ENCODE measurements at places on chromosomes 2 and 18. TPM values are rescaled to one million over a fixed set of nuclear protein-coding genes. Genes with fewer than 3 reads are reported as not detected.

Gene TRIB2
- 29.1 TPM for total RNA-seq

Gene SERPINB11
- total RNA-seq: not detected

Gene COL3A1
- 371 TPM for total RNA-seq

Gene IL18R1
- 6.2 TPM for total RNA-seq

Gene REEP1
- total RNA-seq: 21.2 TPM

Gene LRPPRC
- 60.7 TPM for total RNA-seq

Gene LCT
- not detected for total RNA-seq

Gene ERBB4
- 0.43 TPM for total RNA-seq

GRCh38 chr2:149473521-149473920 is 114.1 kb downstream of the MMADHC start:
- DNase-seq: no peak

GRCh38 chr2:203873921-203874631 is 6.5 kb downstream of the CTLA4 start:
- no peak for DNase-seq

- no peak for DNase-seq
Observed at GRCh38 chr18:22691946-22692710, 241.0 kb upstream of the RBBP8 start.

- DNase-seq: no peak
Observed at GRCh38 chr2:165508927-165509326, 39.4 kb downstream of the CSRNP3 start.

DNA sequence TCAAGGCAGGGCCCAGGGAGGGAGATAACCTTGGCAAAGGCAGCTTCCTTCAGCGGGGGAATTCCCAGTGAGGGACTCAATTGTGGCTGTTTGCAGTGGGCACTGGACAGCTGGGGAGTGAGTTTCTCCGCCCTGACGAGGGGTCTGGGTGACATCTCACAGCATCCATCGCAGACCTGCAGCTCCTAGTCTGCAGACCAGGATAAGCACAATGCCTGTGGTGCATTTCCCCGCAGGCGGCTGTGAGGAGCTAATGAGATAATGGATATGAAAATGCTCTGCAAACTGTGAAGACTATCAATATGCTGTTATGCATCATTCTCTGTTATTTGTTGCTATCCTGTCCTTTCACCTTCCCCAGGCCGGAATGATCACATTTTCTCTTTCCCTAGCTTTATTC is 30.0 kb upstream of the CYP1B1 start:
- no peak for DNase-seq

GRCh38 chr18:58792086-58792485 is 72.6 kb upstream of the ZNF532 start:
- no peak for DNase-seq

DNA sequence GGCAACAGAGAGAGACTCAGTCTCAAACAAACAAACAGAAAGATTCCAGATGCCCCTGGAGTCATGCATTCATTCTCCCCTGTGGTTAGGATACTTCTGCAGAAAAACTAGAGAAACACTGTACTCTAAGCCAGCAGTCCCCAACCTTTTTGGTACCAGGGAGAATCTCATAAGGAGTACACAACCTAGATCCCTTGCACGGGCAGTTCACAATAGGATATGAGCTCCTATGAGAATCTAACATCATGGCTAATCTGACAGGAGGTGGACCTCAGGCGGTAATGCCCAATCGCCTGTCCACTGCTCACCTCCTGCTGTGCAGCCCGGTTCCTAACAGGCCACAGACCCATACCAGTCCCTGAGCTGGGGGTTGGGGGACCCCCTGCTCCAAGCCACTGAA is 18.3 kb downstream of the PSME4 start:
- DNase-seq: no peak

GRCh38 chr2:213834746-213835145 is 550.5 kb downstream of the SPAG16 start:
- no peak for DNase-seq

DNA sequence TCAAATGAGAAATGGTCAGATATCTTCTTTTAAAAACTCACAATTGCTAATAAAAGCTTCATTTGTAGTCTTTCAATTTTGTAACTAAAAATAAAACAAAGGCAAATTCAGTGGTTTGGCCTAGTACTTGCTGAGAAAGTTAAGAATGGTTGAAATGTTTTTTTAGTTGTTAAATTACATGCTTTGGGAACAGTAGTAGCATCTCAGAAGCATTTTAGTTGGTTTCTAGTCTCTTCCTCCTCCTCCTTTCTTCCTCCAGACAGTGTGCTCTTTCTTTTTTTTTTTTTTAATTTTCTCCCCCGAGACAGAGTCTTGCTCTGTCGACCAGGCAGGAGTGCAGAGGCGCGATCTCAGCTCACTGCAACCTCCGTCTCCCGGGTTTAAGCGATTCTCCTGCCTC is 9.8 kb downstream of the TRAK2 start:
- DNase-seq: no peak

- DNase-seq: no peak
Observed at GRCh38 chr18:55927831-55928230, 339.8 kb upstream of the TCF4 start.

All from mucosa of gallbladder (tissue), 1 donor.